ENCODE measurements at places on chromosomes 7 and 10.

DNA sequence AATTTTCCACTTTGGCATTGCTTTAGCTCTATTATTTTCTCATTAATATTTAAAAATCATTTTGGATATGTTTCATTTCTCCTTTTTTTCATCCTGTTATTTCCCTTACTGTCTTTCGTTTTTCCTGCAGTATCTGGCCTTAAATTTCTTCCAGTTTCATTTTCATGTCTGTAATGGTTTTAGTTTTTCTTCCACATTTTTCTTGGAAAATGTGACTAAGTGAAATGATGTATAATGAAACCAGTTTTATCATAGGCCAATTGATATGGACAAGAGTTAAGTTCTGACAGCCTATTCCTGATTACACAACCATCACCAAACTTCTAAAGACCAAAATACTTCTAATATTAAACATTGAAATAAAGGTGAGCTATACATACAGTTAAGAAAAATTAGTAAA lies 158.5 kb downstream of the LHFPL3 start:
- no peak for DNase-seq

DNA sequence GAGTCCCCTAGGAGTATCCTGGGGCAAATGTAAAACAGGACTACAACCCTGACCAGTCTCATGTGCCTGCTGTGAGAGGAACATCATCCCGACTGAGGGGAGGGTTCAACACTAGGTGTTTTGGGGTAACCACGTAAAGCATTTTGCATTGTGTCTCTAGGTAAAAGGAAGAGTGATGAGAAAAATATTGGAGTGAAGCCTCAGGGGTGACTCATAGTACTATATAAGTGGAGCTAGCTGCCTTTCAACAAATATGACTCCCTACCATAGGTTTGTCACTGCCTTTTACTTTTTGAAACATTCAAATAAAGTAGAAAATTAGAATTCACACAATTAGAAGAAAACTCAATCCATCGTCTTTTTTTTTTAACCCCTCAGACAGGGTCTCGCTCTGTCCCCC lies 2.6 kb upstream of the CAMK2G start:
- no peak for DNase-seq

DNA sequence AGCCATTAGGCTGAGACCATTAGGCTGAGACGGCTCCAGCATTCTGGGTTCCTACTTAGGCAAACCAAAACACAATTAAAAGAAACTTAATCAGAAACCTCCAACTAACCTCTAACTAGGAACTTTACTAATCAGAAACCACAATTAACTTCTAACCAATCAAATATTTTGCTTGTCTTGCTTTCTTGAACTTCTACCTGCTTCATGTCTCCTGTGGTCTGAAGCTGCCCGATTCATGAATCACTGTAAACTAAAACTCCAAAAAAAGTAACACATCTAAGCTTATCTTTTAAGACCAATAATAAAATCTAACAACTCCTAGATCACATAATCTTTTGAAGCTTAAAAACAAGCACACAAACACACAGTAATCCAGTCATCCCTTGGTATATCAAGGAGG lies 76.1 kb downstream of the PDSS1 start:
- no peak for DNase-seq

GRCh38 chr7:7385421-7385820 lies 150.3 kb downstream of the COL28A1 start:
- no peak for DNase-seq

DNA sequence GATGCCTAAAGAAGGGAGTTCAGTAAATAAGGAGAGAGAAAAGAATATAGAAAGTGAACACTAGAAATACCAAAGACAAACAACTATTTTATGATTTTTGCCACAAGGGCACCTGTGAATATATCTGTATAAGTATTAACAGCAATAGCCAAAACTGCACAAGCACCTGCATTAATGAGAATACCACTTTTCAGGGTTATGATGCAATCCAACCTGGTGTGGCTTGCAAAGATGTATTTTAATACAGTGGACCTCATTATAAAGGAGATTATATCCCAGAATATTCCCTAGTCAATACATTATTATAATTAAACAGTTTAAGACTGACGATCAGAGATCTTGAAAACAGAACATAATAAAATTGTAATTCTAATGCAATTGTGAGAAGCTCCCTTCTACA lies 4.0 kb downstream of the BRAF start:
- DNase-seq = no peak

DNA sequence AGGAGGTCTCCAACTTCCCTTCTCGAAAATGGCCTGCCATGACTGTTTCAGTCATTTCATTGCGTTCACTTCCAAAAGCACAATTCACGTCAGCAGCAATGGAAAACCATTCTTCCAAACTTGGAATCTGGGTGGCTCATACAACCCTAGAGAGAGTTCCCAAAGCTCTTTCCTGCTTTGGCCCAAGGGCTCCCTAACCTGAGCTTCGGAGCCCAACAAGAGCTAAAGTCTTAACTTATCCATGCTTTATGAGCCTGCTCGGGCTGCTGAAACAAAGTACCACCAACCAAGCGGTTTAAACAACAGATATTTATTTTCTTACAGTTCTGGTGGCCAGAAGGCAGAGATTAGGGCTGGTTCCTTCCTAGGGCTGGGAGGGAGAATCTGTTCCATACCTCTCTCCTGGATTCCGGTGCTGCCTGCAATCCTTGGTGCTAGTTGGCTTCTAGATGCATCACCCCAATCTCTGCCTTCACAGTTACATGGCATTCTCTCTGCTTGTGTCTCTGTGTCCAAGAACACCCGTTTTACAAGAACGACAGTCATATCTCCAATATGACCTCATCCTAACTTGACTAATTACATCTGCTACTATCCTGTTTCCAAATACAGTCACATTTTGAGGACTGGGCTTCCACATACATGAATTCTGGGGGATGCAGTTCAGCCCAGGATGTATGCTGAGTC lies 33.5 kb downstream of the CAMK2B start:
- no peak for DNase-seq

DNA sequence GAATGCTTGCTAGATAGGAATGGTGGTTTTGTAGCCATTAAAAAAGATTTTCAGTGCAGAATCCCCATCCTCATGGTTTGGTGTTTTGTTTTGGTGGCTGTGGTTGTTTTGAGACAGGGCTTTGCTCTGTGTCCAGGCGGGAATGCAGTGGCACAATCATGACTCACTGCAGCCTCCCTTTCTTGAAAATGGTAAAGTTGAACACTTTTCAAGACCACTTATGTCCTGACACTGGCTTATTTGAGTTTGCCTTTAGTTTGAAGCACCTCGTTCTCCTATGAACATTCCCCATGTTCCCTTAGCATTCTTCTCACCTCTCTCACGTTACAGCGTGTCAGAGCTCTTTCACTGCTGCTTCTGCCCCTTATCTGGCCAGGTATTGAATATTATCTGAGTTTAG lies 140.1 kb downstream of the LRRC4 start:
- DNase-seq = no peak
